Stimulated activated CD8-positive, alpha-beta memory T cell treated with anti-CD3 and anti-CD28 coated beads, Interleukin-7, amount 100 ng/mL, for 1 hour (primary cell): ENCODE measurements at places on chromosomes 13 and 19.

GRCh38 chr13:31631071-31631470 is 108.3 kb upstream of the RXFP2 start:
- DNase-seq, result no peak

DNA sequence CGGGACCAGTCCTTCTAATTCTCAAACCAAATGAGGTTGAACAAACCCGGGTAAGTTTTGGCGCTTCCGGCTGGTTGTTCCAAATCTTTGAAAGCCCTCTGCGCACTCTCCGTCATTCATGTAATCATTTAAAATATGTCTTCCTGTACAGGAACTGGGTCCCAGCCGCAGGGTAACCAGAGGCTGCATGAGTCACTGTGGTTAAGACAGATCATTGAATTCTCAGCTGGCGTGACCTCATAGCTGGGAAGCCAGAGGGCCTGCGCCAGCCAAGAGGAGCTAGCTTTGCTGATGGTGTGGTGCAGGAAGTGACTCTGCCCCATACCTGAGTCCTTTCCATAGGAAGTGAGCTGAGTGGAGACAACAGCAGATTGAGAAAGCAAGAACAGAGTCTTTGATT is 135.2 kb downstream of the TSHZ3 start:
- peak; percentile 61 for DNase-seq

DNA sequence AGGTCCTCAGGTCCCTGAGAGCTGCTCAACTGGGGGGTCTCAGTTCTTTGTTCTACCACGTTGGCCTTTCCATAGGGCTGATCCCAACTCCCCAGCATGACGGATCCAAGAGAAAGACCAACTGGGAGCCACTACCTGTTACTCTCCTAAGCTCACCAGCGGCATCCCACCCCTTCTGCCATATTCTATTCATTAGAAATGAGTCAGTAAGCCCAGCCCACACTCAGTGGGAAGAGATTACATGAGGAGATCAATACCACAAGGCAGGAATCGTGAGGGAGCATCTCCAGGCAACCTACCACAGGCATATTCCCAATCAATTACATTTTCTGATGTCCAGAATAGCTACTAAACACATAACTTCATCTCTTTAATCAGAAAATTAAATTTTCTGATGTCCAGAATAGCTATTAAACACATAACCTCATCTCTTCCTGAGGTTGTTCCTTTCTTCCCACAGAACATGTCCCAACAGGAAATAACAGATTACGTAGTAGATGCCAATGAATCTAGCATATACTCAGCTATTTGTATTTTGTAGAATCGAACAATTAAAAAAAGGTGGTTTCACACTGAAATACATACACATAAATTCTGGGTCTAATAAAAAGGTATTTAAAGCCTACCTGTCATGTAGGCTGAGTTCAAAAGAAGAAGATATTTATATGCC is 708.1 kb upstream of the ARGLU1 start:
- DNase-seq, result no peak

DNA sequence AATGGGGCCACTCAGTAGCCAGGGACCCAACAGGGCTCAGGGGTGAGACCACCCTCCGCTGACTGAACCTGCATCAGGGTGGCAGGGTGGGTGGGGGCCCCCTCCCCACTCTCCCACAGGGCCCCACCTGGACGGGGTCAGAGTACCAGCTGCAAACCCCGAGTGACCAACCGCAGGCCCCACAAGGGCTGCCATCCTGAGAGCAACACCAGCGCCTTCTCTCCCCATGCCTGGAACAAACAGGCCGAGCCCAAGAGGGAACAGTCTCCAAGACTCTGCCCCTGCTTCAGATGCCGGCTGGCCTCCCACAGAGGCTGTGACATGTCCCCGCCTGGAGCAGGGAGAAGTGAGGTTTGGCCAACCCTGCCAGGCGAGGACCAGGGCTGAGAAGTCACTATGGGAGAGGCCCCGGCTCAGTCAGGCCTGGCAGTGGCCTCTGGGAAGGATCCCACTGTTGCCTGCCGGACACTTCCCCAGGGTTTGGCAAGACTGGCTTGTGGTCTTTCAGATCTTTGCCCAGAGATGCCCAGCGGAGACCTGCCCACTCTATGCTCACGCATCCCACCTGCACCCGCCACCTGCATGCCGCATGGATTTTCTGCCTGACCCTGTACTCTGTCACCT is 27.2 kb downstream of the MPND start:
- DNase-seq, result no peak

DNA sequence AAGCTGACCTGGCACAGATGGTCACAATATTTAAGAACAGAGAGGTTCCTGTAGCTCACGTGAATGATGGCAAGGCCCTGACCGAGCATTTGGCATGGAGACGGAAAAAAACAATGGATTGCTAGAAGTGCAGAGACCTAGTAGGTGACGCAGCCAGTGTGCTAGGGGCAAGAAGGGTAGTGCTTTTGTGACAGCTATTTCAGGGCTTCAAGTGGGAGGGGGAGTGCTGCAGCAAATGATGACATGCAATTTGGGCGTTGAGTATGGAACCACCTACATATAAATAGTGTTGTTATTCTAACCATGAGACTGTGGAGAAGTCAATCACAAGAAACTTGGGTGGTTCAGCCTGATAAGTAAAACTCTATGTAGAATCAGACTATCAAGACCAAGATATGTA is 65.7 kb upstream of the IL17D start:
- DNase-seq, result no peak
